K562 (cell line): ENCODE measurements at places on chromosomes 2 and 18. TPM values are rescaled to one million over a fixed set of nuclear protein-coding genes. Genes with fewer than 3 reads are reported as not detected.

GRCh38 chr2:133434959-133435668 is 133.1 kb downstream of the NCKAP5 start:
- no peaks in the 10 kb centered on the region for H3K4me1 ChIP-seq
- no peaks in the 10 kb centered on the region for H3K27me3 ChIP-seq
- no peak overlapping the region for H3K4me3 ChIP-seq

- H3K4me1 ChIP-seq = no peaks in the 10 kb centered on the region
- H3K27me3 ChIP-seq = no peaks in the 10 kb centered on the region
- no peak for DNase-seq
Observed at GRCh38 chr2:197183355-197183754, 127.2 kb downstream of the ANKRD44 start.

- no peak overlapping the region for H3K4me3 ChIP-seq
- no peak for DNase-seq
- no peak overlapping the region for H3K27ac ChIP-seq
- H3K4me1 ChIP-seq = no peaks in the 10 kb centered on the region
Observed at GRCh38 chr2:238802957-238803356, 44.9 kb upstream of the TWIST2 start.

DNA sequence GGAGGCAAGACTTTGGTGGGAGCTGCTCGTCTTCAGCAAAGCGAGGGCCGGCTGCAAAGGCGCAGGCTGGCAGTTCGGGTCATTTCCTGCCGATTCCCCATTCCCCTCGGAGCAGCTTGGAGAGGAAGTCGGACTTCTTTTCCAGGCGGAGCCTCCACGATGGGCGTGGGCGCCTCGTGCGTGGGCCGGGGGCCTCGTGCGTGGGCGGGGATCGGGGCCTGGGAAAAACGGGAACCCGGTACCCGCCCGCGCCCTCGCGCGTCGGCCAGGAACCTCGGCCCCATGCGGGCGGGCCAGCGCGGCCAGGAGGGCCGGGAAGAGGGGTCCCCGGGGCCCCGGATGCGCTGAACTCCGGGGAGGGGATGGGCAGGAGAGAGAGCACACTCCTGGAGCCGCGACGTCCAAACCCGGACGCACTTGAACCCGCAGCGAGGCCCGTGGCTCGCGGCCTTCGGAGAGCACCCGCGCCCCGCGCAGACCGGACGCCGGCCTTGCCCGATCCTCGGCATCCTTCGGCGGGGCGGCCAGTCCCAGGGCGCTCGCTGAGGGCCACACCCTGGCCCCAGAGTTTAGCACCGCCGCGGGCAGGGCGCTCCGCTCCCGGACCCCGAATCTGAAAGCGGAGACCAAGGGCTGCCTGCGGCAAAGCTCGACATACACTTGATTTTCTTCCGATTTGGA is 368.4 kb downstream of the MTX2 start:
- H3K36me3 ChIP-seq = no peaks in the 10 kb centered on the region
- peaks cover 16% of the 10 kb centered on the region for H3K27me3 ChIP-seq
- H3K27ac ChIP-seq = no peak overlapping the region

DNA sequence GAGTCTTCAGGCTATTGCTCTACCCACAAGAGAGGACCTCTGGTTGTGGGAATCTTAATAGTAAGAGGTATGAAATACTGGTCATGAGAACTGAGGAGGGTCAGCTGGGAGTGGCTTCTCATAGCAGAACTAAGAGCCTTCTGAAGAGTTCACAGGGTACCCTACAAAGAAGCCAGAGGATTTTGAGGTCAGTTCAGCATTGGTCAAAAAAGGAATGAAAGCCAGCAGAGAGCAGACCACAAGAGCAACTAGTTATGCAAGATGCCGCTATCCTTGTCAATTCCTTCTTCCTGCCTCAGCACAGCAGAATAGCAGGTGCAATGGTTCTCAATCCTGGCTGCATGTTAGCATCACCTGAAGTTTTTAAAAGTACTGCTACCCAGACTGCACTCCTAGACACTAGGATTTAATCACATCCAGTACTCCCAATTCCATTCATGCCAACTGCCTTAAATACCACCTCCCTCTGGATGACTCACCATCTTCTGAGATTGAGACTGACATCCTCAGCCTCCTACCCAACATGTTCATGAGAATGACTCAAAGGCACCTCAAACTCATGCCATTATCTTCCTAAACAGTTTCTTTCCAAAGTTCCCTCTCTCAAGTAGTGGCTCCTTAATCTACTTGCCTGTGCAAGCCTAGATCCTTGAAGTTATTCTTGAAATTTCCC is 81.0 kb upstream of the RBMS1 start:
- no peaks in the 10 kb centered on the region for H3K4me1 ChIP-seq
- no peak for DNase-seq
- H3K4me3 ChIP-seq = no peak overlapping the region
- no peaks in the 10 kb centered on the region for H3K36me3 ChIP-seq

DNA sequence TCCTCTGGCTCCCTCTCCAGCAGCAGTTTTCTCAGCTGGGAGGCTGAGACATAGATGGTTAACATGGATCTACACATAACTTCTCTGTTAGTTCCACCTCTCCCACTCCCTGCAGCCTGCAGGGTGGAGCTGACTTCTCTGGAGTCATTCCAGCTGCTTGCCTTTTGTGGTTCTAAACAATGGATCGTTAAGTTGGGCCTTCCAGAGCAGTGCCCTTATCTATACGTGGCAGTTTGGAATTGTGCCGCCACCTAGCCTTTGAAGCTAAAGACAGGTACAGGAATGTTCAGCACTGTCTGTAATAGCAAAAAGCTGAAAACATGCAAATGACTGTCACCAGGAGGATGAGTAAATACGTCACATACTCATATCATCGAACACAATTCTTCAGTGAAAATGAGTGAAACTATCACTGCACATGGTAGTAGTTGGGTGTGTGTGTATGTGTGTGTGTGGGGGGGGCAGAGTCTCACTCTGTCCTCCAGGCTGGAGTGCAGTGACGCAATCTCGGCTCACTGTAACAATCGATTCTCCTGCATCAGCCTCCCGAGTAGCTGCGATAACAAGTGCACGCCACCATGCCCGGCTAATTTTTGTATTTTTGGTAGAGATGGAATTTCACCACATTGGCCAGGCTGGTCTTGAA is 50.3 kb downstream of the SH2D6 start:
- H3K4me3 ChIP-seq = no peak overlapping the region
- H3K36me3 ChIP-seq = no peaks in the 10 kb centered on the region
- no peaks in the 10 kb centered on the region for H3K27me3 ChIP-seq
- peaks cover 12% of the 10 kb centered on the region; the same call in 2 of the 3 replicates for H3K4me1 ChIP-seq
- peak; percentile 72 for DNase-seq

- H3K27me3 ChIP-seq = peaks cover 19% of the 10 kb centered on the region
- H3K36me3 ChIP-seq = no peaks in the 10 kb centered on the region
- H3K27ac ChIP-seq = no peak overlapping the region
- no peaks in the 10 kb centered on the region for H3K4me1 ChIP-seq
Observed at GRCh38 chr2:102271844-102272243, 39.5 kb upstream of the IL1RL1 start.

- no peaks in the 10 kb centered on the region for H3K27me3 ChIP-seq
- H3K4me1 ChIP-seq = peaks cover 7% of the 10 kb centered on the region; the same call in 2 of the 3 replicates
- no peak for DNase-seq
- no peak overlapping the region for H3K27ac ChIP-seq
- no peaks in the 10 kb centered on the region for H3K36me3 ChIP-seq
- no peak overlapping the region for H3K4me3 ChIP-seq
Observed at GRCh38 chr2:215572341-215572848, 136.5 kb upstream of the FN1 start.

DNA sequence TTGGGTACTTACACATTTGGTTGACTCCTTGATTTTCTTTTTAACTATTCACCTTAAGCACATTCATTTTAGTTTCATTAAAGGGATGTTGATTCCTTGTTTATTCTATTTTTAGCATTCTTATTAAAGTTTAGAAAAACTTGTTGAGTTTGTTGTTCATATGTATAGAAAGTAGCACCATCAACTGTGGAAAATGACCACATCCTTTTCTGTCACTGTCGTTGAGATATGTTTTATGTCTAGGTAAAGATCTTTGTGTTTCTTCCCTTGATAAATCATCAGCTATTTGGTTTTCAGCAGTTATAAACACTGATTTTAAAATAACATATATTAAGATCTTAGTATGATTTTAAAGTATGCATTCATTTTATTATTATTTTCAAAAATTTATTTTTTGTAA is 25.1 kb downstream of the SLC39A10 start:
- no peak overlapping the region for H3K4me3 ChIP-seq
- no peak overlapping the region for H3K27ac ChIP-seq
- H3K36me3 ChIP-seq = peaks cover 35% of the 10 kb centered on the region; the same call in 2 of the 3 replicates
- no peak for DNase-seq
- no peaks in the 10 kb centered on the region for H3K27me3 ChIP-seq

- H3K4me1 ChIP-seq = peaks cover 13% of the 10 kb centered on the region
- no peak overlapping the region for H3K4me3 ChIP-seq
- no peaks in the 10 kb centered on the region for H3K36me3 ChIP-seq
- no peak overlapping the region for H3K27ac ChIP-seq
Observed at GRCh38 chr18:3578621-3579020, 128.6 kb downstream of the TGIF1 start.

GRCh38 chr2:3536682-3537632 is 17.6 kb upstream of the ADI1 start:
- no peaks in the 10 kb centered on the region for H3K27me3 ChIP-seq
- peak overlapping the region; percentile 86 for H3K27ac ChIP-seq
- peak; percentile 79 for DNase-seq
- peaks cover 18% of the 10 kb centered on the region for H3K4me1 ChIP-seq
- peaks cover 29% of the 10 kb centered on the region; the same call in 2 of the 3 replicates for H3K36me3 ChIP-seq
- H3K4me3 ChIP-seq = peak overlapping the region; percentile 40

GRCh38 chr2:168159754-168160585 is 87.4 kb downstream of the STK39 start:
- no peak overlapping the region for H3K27ac ChIP-seq
- no peak overlapping the region for H3K4me3 ChIP-seq
- H3K36me3 ChIP-seq = no peaks in the 10 kb centered on the region
- no peak for DNase-seq
- peaks cover 7% of the 10 kb centered on the region; the same call in 1 of the 2 replicates for H3K27me3 ChIP-seq
- no peaks in the 10 kb centered on the region for H3K4me1 ChIP-seq

- H3K27me3 ChIP-seq = no peaks in the 10 kb centered on the region; the same call in 2 of the 3 replicates
- H3K36me3 ChIP-seq = no peaks in the 10 kb centered on the region
- H3K27ac ChIP-seq = no peak overlapping the region
- H3K4me1 ChIP-seq = peaks cover 3% of the 10 kb centered on the region; the same call in 1 of the 2 replicates
Observed at GRCh38 chr2:120477831-120478481, 132.0 kb downstream of the INHBB start.

GRCh38 chr2:69012310-69013141 is 453 bp upstream of the ANTXR1 start:
- peaks cover 3% of the 10 kb centered on the region; the same call in 2 of the 3 replicates for H3K4me1 ChIP-seq
- DNase-seq = peak; percentile 67
- no peaks in the 10 kb centered on the region for H3K36me3 ChIP-seq
- H3K4me3 ChIP-seq = peak overlapping the region; percentile 31

- no peak overlapping the region for H3K4me3 ChIP-seq
- H3K36me3 ChIP-seq = no peaks in the 10 kb centered on the region
- no peak for DNase-seq
- no peaks in the 10 kb centered on the region for H3K27me3 ChIP-seq
- no peaks in the 10 kb centered on the region for H3K4me1 ChIP-seq
Observed at GRCh38 chr2:28206762-28207161, 185.9 kb upstream of the FOSL2 start.

GRCh38 chr2:151568501-151568900 is 158.8 kb downstream of the RIF1 start:
- 0 out of 2 replicates have a peak, but pooled peaks cover 5% of the 10 kb centered on the region for H3K27me3 ChIP-seq
- no peaks in the 10 kb centered on the region for H3K4me1 ChIP-seq
- no peak overlapping the region for H3K4me3 ChIP-seq

GRCh38 chr2:15170070-15170775 is 390.9 kb downstream of the NBAS start:
- peaks cover 65% of the 10 kb centered on the region for H3K36me3 ChIP-seq
- H3K4me3 ChIP-seq = no peak overlapping the region
- no peak for DNase-seq
- no peaks in the 10 kb centered on the region for H3K4me1 ChIP-seq
- H3K27ac ChIP-seq = no peak overlapping the region

DNA sequence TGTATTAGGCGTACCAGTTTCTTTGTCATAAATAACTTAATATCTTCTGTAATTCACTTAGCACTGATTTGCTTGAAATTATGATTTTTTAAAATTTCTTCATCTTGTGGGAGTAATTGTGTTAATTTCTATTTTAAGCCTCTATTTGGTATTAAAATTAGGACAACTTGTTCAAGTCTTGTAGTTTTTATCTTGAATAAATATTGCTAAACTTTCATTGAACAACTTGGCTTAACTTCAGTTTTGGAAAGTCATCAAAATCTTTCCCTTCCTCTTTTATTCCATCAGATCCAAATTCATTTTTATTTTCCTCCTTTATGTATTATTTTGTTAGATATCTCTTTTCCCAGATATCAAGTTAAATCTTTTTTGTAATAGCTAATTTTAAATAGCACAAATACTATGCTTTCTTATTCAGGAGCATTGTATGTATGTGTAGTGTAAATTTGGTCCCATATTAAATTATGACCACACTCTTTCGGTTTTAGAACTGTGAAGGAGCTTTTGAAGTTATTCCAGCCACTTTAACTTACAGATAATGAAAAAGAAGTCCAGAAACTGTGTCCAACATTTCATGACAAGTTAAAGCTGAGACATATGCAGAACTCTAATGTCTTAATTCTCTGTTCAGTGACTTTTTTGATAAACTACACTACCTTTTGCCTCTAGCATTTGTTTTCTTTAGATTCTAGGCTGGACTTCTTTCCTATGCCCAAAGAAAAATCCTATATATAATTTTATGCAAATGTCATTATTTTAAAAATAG is 31.7 kb upstream of the NT5C1B start:
- no peaks in the 10 kb centered on the region for H3K36me3 ChIP-seq
- H3K27me3 ChIP-seq = no peaks in the 10 kb centered on the region
- no peaks in the 10 kb centered on the region for H3K4me1 ChIP-seq
- H3K27ac ChIP-seq = no peak overlapping the region
- no peak overlapping the region for H3K4me3 ChIP-seq

- H3K4me1 ChIP-seq = no peaks in the 10 kb centered on the region
- DNase-seq = no peak
- H3K36me3 ChIP-seq = no peaks in the 10 kb centered on the region
- H3K4me3 ChIP-seq = no peak overlapping the region
- no peak overlapping the region for H3K27ac ChIP-seq
Observed at GRCh38 chr2:196336715-196337114, 165.3 kb upstream of the STK17B start.

GRCh38 chr2:1709946-1710560 is 34.3 kb downstream of the PXDN start:
- H3K27me3 ChIP-seq = peaks cover 50% of the 10 kb centered on the region
- H3K36me3 ChIP-seq = no peaks in the 10 kb centered on the region
- DNase-seq = no peak
- no peaks in the 10 kb centered on the region for H3K4me1 ChIP-seq

GRCh38 chr2:239312081-239312511 is 88.7 kb downstream of the HDAC4 start:
- H3K4me1 ChIP-seq = peaks cover 51% of the 10 kb centered on the region
- DNase-seq = no peak

- H3K36me3 ChIP-seq = no peaks in the 10 kb centered on the region
- no peak for DNase-seq
- H3K27me3 ChIP-seq = no peaks in the 10 kb centered on the region
- peaks cover 8% of the 10 kb centered on the region; the same call in 1 of the 2 replicates for H3K4me1 ChIP-seq
- H3K4me3 ChIP-seq = no peak overlapping the region
Observed at GRCh38 chr2:112636605-112637288, 9.0 kb upstream of the SLC20A1 start.

The COLEC12 gene
- polyA plus RNA-seq = not detected in 2 replicates

The FEV gene
- polyA plus RNA-seq = 0.78 and 1.7 TPM in 2 replicates

The NR4A2 gene
- 2.5 and 3.2 TPM in 2 replicates for polyA plus RNA-seq

The VWC2L gene
- not detected in 2 replicates for polyA plus RNA-seq

The ST6GAL2 gene
- not detected in 2 replicates for polyA plus RNA-seq

The RGPD3 gene
- not detected in 2 replicates for polyA plus RNA-seq

The CIB4 gene
- polyA plus RNA-seq = not detected in 2 replicates

The UGT1A8 gene
- not detected in 2 replicates for polyA plus RNA-seq

The IL1B gene
- not detected in 2 replicates for polyA plus RNA-seq

The FBXO36 gene
- 0.22 and 0.40 TPM in 2 replicates for polyA plus RNA-seq

The TXNDC9 gene
- polyA plus RNA-seq = 44.6 and 51.3 TPM in 2 replicates

The GALR1 gene
- not detected in 2 replicates for polyA plus RNA-seq

The RAB27B gene
- 0.67 and 1.0 TPM in 2 replicates for polyA plus RNA-seq

The CKAP2L gene
- 10.9 and 13.2 TPM in 2 replicates for polyA plus RNA-seq

The EVX2 gene
- polyA plus RNA-seq = not detected in 2 replicates

The ICOS gene
- polyA plus RNA-seq = not detected in 2 replicates

The WNT10A gene
- polyA plus RNA-seq = not detected in 2 replicates
